ENCODE measurements at places on chromosomes 1 and 21. TPM values are rescaled to one million over a fixed set of nuclear protein-coding genes. Genes with fewer than 3 reads are reported as not detected.

DNA sequence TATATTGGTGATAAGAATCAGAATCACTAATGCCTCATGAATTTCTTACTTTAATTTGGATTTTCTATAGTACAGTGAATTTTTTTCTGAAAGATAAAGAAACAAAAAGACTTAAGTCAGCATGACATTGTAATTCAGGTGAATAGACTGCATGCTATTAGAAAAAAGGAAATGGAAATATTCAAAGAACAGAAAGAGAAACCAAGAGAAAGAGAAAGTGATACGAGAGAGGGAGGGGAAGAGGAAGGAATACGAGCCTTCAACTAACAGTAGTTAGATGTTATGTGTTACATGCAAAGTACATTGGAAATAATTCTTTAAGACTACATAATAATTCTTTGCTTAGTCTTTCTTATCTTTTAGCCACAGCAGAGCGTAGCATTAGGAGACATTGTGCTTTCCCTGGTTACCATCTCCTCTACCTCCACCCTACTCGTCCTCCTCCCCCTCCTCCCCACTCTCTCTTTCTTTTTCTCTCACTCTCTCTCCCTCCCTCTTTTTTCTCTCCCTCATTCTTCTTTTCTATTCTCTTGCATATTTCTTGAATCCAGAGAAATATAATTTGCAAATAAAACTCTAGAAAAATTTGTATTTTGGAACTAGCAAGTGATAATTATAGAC, 46.4 kb upstream of the ADGRL4 start:
- no peak for DNase-seq

DNA sequence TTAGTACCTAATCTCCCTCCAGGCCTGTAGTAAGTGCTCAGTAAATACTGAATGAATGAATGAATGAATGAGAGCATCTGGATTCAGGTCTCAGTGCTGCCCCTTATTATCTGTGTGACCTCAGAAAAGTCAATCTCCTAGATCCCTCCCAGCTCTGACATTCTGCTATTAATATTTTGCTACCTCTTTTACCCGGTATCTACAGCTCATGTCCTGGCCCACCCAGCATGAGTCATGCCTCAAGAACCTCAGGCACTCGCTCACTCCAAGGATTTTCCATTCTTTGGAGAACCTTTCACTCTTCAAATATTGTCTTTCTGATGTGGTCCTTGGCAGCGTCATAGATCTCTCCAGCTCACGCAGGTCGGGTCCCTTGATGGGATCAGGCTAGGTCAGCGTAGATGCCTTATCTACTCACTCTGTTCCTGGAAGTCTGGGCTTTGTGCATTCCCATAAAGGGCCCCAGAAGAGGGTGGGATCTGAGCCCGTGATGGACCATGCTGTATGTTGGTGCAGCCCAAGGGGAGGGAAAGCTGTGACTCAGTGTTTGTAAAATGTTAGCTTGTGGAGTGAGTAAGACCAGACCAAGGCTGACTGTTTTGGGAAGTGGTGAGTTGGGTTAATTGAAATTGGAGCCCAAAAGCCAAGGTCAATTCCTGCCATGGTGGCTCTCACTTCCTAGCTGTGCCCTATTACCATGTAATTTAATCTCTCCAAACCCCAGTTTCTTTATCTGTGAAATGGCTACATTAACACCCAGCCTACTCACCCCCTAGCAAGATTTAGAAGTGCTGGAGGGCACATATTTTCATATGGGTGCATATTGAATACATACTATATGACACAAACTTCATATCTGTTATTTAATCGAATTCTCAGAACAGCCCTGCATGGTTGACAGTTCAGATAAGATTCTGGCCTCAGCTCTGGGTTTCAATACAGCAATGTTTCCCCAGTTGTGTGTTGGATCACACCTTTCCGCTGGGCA, 214.1 kb upstream of the USP24 start:
- peak; percentile 88 for DNase-seq

GRCh38 chr1:67732750-67733151, 47.8 kb downstream of the GADD45A start:
- no peak for DNase-seq

DNA sequence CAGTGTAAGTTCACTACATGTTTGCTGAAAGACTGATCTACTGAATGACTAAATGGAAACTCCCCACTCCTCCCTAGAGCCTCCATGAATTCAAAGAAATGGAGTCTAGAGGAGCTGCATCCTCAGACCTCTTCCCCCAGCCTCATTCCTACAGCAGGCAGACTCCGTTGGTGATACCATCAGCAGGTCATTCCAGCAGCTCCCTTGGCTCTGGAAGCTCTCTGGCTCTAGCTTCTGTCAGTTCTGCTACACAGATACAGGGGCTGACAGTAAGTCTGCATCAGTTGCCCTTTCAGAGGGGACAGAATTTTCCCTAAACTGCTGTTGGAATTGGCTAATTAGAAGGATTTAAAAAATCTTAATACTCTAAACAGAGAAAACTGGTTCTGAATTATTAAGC, 31.7 kb upstream of the DMRTA2 start:
- no peak for DNase-seq

The DHDDS gene
- total RNA-seq: 38.6 TPM

The ASPM gene
- total RNA-seq: 2.1 TPM

The GBP1 gene
- total RNA-seq: 26.4 TPM

The SH2D5 gene
- 0.41 TPM for total RNA-seq

The TNNT2 gene
- not detected for total RNA-seq

The PROK1 gene
- total RNA-seq: 0.63 TPM
